Stromal cell of bone marrow (primary cell): ENCODE measurements at places on chromosomes 3 and 15.
A peak's percentile ranks its signal among the peaks of the same experiment; 100 is the strongest.

DNA sequence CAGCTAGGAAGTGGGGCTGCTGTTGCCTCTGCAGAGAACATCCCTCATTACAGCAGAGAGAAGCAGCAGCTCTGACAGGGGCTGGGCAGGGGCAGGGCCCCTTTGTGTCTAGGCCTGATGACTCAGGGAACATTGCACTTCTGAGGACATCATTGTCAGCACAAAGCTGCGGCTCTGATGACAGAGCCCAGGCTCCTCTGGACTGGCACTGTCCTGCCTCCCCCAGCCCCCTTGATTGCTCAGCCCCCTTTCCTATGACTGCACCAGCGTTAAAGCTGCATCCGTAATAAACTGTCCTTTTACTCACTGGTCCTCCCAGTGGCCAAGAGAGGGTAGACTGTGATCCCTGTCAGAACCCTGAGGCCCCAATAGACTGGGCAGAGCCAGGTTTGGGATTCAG, 18.3 kb downstream of the TRH start:
- DNase-seq: no peak

- DNase-seq: no peak
Measured at GRCh38 chr15:81174125-81174791, 22.4 kb upstream of the IL16 start.

DNA sequence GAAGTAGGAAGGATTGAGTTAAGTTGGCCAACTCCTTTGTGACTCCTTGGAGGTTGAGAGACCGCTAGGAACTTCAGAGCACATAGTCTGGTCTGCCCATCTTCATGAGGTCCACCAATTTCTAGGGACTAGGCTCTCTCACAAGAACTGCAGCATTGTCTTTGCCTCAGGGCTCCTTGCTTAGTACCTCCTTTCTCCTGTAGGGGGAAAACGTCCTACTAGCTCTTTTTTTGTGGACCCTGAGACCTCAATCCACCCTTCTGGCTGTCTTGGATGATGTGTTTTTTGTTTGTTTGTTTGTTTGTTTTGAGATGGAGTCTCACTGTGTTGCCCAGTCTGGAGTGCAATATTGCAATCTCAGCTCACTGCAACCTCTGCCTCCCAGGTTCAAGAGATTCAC, 21.6 kb downstream of the REC114 start:
- DNase-seq: no peak

DNA sequence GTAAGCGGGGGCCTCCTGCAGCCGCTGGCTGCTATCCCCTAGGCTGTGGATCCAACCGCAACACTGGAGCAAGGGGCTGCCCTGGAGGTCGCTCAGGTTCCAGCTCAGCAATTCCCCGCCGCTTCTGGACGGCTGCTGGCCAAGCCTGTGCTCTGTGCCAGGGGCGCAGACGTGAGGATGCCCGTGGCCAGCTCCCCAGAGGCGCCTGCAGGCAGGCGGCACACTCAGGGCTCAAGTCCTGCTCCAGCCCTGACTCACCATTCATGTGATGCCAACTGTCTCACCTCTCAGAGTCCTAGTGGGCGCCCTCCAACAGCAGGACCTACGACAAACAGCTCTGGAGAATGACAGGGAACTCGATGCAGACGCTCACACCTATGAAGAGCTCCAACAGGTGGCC, 31.6 kb downstream of the KLHL25 start:
- no peak for DNase-seq

DNA sequence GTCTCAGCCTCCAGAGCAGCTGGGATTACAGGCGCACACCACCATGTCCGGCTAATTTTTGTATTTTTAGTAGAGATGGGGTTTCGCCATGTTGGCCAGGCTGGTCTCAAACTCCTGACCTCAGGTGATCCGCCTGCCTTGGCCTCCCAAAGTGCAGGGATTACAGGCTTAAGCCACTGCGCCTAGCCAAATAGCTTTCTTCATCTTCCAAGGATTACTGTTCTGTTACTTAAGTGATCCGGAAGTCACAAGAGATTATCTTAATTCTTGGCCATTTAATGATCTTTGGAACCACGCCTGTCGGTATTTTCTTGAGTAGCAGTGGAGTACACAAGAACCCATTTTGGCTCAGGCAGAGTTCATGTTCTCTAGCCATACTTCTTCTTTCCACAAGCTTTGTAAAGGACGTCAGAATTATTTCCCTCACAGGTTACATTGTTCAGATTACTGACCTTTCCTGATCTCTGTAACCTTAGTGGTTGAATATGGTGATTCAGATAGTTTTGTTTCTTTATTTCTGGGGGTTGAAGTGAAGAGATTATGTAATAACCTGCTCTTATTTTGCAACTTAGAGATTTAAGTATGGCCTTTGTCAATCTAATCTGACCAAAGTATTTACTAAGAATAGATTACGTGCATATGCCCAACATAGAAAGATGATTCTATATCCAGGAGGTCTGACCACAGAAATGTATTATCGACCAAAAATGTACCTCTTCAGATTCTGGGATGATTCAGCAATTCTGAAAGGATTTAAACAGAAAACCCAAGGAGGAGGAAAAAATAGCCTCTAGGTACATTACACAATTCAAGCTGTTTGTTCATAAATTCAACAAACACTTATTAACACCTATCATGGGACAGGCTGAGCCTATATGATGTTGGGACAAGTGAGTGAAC, 132.2 kb downstream of the GREM1 start:
- no peak for DNase-seq

GRCh38 chr3:117285737-117286136, 576.2 kb downstream of the TUSC7 start:
- DNase-seq: no peak

DNA sequence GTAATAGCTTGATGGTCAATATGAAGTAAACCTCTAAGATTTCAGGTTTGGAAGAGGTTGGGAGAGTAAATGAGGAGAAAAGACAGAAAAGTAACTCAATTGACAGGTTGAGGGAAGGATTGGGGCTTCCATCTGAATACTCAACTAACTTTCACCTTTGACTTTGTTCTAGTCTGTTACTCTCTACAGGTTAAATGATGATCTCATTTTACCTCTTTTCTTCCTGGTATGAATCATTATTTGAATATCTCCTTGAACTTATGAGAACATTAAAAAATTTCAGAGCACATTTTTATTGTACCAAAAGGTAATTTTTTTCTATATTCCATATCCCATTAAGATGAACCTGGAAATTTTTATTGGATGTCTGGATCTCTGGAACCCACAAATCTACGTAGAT, 87.9 kb upstream of the KCNH8 start:
- DNase-seq: no peak

- DNase-seq: no peak
Measured at GRCh38 chr3:42123012-42123581, 31.9 kb downstream of the TRAK1 start.

DNA sequence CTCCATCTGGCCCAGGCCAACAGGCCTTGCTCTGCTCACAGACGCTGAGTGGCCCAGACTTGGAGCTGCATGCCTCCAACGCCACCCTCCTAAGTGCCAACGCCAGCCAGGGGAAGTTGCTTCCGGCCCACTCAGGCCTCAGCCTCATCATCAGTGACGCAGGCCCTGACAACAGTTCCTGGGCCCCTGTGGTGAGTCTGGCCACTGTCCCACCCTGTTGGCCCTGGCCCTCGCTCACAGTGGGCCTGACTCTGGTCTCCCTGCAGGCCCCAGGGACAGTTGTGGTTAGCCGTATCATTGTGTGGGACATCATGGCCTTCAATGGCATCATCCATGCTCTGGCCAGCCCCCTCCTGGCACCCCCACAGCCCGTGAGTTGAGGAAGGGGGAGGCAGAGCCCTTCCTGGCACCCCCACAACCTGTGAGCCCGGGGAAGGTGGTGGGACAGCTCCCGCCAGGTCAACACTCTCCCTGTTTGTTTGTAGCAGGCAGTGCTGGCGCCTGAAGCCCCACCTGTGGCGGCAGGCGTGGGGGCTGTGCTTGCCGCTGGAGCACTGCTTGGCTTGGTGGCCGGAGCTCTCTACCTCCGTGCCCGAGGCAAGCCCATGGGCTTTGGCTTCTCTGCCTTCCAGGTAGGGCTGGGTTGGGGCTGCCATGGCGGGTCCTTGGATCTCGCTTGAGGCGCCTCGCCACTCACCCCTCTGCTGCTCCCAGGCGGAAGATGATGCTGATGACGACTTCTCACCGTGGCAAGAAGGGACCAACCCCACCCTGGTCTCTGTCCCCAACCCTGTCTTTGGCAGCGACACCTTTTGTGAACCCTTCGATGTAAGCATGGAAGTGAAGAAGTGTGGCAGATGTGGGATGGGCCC, 10.0 kb downstream of the NT5DC2 start:
- no peak for DNase-seq

DNA sequence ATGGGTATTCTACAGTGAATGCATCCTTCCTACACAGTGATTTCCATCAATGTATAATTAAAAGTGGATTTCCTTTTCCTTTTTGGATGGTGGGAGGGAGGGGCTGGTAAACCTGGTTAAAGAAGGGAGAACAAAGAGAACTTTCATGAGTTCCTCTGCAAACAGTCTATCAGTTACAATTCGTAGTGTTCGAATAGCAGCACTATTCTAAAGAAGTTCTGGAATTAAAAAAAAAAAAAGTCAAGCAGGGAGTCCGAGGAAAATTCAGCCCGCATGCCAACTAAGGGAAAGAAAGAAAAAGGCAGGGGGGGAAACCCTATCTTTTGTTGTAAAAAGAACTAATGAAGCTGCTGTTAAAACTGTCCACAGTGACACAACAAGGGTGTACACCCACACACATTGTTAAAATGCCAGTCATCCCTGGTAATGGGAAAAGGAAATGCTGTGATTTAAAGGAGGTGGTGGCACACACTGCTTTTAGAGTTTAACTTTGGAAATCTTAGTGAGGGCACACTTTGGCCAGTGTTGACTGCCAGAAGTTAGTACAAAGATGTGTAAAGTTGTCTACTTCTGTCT, 521.2 kb downstream of the ZIC1 start:
- DNase-seq: peak; percentile 36

GRCh38 chr3:159277814-159278213, 476.0 kb downstream of the MFSD1 start:
- DNase-seq: no peak

GRCh38 chr3:71080517-71081083, 502.9 kb downstream of the FOXP1 start:
- DNase-seq: no peak

DNA sequence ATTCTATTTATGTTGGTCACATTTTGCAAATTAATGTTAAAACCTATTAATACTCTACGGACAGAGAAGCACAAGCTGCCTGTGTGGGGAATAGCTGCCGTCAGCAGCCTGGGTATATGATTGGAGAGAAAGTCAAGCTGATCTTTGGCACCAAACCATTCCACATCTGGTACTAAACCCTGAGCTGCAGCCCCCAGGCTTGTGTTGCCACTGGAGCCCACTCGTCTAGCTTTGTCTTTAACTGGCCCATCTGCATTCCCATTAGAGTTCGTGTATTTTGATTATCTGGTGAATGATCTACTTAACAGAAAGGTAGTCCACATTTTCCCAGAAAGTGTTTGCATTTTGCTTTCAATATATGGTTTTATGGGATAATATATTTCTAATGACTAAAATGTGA, 5.4 kb downstream of the NDUFB4 start:
- no peak for DNase-seq

DNA sequence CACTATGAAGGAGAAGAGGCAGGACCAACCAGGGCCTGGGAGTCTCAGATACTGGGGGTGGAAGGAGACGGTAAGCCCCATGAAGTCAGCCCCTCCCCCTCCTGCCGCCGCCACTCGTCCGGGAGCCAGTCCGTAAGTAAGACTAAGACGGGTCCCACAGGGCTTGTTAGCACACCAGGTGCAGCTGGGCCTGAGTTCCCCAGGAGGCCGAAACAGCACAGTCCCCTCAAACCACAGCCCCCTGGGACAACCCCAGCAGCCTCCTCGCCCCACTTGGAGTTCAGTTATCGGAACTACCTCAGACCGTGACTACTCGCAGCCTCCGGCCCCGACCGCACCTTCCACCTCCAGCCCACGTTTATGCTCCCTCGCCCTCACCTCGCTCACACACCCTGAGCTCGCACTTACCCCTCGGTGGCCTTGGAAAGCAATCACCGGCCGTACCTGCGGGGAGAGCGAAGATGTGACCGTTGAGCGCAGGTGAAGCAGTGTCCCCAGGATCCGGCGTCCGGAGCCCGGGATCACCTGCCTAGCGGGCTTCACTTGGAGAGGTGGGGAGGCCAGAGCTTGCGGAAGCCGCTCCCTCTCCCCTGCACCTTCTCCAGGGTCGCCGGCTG, 557 bp downstream of the ELL3 start:
- DNase-seq: no peak
